ENCODE measurements at places on chromosomes 4 and X. TPM values are rescaled to one million over a fixed set of nuclear protein-coding genes. Genes with fewer than 3 reads are reported as not detected.

Gene CFAP47
- total RNA-seq: under 0.01 TPM

Gene SLC4A4
- total RNA-seq: 21.1 TPM

Gene RIBC1
- 0.19 TPM for total RNA-seq

Gene AVPR2
- total RNA-seq: not detected

Gene PNMA6A
- 2.8 TPM for total RNA-seq

Gene ERAS
- total RNA-seq: not detected

Gene LRBA
- 44.0 TPM for total RNA-seq

Gene BTK
- not detected for total RNA-seq

Gene RBM47
- total RNA-seq: 2.0 TPM

Gene CENPVL1
- not detected for total RNA-seq

Gene ATOH1
- not detected for total RNA-seq

Gene USP17L15
- total RNA-seq: not detected

Gene TAF1
- total RNA-seq: 32.1 TPM

Gene GPR143
- under 0.01 TPM for total RNA-seq

Gene SLC9B1
- total RNA-seq: 2.0 TPM

Gene DCX
- not detected for total RNA-seq

Gene DDIT4L
- 4.6 TPM for total RNA-seq

Gene ASMT
- total RNA-seq: not detected

Gene PGAM4
- not detected for total RNA-seq

Gene TEC
- total RNA-seq: 1.1 TPM

Gene ART3
- total RNA-seq: not detected

Gene DCHS2
- not detected for total RNA-seq

Gene ARR3
- not detected for total RNA-seq

Gene SORBS2
- total RNA-seq: 22.6 TPM

Gene SPANXN4
- total RNA-seq: not detected

Gene FDCSP
- not detected for total RNA-seq

Gene DRD5
- not detected for total RNA-seq
